Neural progenitor cell (in vitro differentiated cells): ENCODE measurements at places on chromosomes 13 and 19. TPM values are rescaled to one million over a fixed set of nuclear protein-coding genes. Genes with fewer than 3 reads are reported as not detected.

GRCh38 chr13:35470671-35471661 lies 5.5 kb downstream of the MAB21L1 start:
- DNase-seq = peak; percentile 89
- no peaks in the 10 kb centered on the region for H3K36me3 ChIP-seq
- H3K27ac ChIP-seq = no peak overlapping the region
- H3K27me3 ChIP-seq = peaks cover 51% of the 10 kb centered on the region
- H3K4me1 ChIP-seq = peaks cover 63% of the 10 kb centered on the region

DNA sequence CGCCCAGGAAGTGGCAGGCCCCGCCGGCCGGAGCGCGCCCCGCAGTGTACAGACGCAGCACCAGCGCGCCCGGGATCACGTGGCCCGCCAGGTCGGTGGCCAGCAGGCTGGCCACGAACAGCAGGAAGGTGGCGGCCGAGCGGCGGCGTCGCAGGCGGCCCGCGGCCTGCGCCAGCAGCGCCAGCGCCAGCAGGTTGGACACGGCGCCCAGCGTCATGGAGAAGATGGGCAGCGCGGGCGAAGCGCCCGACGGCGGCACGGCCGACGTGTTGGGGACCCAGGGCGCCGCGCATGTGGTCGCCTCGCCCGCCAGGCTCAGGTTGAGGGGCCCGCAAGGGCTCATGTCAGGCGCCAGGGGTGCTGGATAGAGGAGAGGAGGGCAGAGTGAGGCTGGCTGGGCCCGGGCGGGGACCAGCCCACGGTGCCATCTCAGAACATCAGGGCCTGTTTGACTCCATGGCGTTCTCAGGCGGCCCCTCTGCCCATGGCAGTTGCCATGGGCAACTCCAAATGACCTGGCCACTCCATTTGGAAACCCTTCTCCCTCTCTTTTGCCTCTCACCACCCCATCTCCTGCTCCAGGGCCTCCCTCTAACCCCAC lies 1.1 kb downstream of the PTGER1 start:
- no peak for DNase-seq
- no peaks in the 10 kb centered on the region for H3K36me3 ChIP-seq
- H3K4me1 ChIP-seq = peaks cover 20% of the 10 kb centered on the region

DNA sequence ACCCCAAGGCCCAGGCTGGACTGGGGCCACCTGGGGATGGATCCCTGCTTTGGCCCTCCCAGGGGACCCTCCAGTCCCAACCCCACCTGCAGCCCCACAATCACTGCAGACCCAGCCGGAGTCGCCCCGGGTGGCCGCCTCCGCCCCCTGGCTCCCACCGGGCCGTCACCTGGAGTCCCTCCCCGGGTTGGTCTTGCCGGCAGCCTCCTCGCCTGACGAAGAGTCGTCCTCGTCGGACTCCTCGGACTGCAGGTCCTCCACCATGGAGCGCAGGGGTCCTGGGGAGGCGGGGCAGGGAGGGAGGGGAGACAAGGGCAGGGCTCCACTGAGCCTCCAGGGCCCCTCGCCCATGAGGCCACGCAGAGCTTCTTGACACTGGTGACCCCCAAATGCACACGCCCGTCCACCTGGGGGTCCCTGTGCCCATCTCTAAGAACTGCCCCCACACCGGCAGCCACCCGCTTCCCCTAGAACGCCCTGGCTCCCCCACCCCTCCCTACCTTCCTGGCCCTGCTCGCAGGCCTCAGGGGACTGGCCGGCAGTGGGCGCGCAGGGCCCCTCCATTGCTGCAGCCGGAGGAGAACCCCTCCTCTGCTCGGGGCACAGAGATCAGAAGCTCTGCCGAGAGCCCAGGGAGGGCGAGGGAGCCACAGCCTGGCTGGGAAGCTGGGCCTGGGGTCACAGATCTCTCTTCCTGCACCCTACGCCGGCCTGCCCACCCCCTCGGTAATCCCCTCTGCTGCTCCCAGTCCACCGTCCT lies 63.4 kb downstream of the MLLT1 start:
- no peaks in the 10 kb centered on the region for H3K27me3 ChIP-seq
- H3K4me1 ChIP-seq = peaks cover 19% of the 10 kb centered on the region
- peak overlapping the region; percentile 86 for H3K27ac ChIP-seq
- H3K4me3 ChIP-seq = peak overlapping the region; percentile 36
- no peak for DNase-seq

DNA sequence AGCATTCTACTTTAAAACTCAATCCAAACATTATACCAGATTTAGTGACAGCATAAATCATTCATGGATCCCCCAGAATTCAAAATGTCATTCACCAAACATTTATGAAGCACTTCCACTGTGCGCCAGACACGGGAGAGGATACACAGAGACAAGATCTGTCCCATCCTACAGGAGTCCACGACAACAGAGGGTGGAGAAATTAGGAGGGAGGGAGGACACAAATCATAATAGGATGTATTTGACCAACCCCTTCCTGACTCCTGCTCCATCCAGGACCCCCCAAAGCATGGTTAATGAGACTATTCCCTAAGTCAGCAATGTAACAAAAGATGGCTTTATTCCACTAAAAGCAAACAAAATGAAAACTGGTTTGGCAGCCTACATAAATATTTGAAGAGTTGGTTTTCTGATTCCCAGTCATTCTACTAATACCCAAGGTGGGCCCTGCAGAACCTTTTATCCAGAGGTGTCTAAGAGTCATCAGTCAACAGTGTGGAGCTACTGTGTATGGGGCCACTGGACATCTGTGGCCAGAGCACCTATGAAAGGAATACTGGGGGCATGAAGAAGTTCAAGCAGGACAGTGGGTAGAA lies 62.8 kb upstream of the DOCK9 start:
- DNase-seq = no peak
- H3K36me3 ChIP-seq = no peaks in the 10 kb centered on the region
- H3K4me3 ChIP-seq = no peak overlapping the region
- H3K27ac ChIP-seq = no peak overlapping the region

The ZNF606 gene
- 48.7 and 50.9 TPM in 2 replicates for total RNA-seq
